T-helper 2 cell (primary cell): ENCODE measurements at places on chromosomes 2 and 18.
A peak's percentile ranks its signal among the peaks of the same experiment; 100 is the strongest.

- no peak for DNase-seq
Observed at GRCh38 chr18:42305869-42306593, 351.0 kb downstream of the PIK3C3 start.

GRCh38 chr2:143710196-143710595, 581.0 kb downstream of the ARHGAP15 start:
- DNase-seq = no peak

DNA sequence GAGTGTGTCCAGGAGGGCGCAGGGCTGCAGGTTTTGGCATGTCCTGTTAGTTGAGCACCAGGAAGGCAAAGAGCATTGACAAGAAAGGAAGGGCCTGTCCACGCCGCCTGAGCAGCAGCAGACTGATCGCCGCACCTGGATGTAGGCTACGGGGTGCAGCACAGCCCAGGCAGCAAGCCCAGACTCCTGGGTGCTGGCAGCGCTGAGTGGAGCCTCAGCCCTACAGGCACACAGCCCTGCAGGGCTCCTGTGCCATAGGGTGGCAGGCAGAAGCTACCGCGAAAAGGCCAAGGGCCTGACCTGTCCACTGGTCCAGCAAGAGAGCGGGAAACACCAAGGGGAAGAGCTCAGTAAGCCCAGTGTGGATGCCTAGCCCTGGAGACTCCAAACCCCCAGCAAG, 198.0 kb downstream of the HDAC4 start:
- DNase-seq = no peak

DNA sequence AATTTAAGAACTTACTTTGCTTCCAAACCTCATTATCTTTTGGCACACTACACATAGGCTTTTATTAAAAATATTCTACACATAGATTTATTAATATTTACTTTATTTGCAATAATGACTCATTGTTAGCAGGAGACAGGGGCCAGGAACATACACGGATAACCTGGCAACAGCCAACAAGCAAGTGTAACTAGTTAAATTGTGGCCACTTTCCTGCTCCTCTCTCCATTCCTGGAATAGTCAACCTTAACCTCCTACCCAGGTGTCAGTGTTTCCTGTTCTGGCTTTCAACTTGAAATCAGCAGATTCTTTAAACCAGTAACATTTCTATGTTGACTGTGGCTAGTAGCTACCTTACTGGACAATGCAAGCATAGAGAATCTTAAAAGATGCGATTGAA, 26.5 kb downstream of the ACVR1 start:
- no peak for DNase-seq

GRCh38 chr2:122737429-122738077, 982.1 kb downstream of the TSN start:
- DNase-seq = no peak

DNA sequence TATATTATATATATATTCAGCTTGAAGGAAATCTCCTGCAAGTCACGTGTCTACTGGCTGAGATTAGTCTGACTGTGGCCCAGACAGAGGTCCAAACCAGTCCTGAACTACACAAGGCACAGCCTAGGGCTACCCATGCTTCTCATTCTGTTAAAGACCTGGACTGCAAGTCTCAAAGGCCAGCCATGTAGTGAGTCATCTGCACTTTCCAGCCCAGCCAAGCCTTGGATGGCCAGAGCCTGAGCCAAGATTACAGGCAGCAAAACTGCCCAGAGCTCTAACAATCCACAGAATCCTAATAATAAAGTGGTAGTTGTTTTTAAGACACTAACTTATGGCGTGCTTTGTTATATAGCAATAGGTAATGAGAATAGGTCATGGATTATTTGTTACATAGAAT, 259.6 kb downstream of the SS18 start:
- no peak for DNase-seq

GRCh38 chr2:164703915-164704706, 82.8 kb upstream of the GRB14 start:
- DNase-seq = no peak

- DNase-seq = no peak
Observed at GRCh38 chr2:178008636-178009289, 63.8 kb downstream of the PDE11A start.

DNA sequence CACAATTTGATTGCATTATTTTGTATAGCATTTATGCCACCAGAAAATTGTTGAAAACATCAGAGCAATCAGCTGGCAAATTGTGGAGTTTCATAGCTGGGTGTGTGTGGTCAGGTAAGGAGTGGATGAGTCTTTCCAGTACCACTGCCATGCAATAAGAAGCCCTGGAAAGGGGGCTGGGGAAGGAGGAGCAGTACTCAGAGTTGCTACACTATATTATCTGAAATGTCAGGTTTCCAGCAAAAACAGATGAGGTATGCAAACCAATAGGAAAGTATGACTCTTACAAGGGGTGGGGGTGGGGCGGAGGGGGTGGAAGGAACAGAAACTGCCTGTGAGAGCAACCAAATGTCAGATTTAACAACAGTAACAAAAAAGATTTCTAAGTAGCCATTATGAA, 112.2 kb downstream of the SOS1 start:
- DNase-seq = no peak

GRCh38 chr2:236555481-236555880, 14.1 kb upstream of the ACKR3 start:
- no peak for DNase-seq

DNA sequence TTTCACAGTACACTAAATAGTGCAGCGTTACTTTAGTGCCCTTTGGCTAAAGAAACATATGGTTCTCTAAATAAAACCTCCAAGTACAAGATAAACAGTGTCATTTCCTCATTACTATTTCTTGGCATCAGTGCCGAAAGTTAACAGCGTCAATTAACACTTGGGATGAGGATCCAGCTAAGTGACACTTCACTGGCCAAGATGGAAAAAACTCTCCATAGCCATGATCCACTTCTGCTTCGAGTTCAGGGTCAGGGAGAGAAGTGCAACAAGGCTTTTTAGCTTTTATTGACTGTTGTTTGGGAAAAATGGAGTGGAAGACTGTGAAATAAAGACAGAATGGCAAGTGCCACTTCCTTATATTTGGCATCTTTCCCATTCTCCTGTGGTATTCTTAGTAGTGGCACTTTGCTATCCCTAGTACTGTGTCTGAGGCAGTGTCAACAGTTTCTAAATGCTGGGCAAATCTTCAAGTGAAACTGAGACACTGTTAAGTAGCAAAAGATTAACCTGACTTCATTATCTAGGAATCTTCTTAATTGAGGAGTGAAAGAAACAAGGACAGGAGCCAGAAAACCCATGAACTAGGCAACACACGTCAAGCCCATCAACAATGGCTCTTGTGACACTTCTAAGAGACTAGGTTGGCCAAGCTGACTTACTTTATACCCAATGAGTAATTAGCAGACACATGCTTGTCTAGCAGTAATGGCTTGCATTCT, 222.5 kb upstream of the SESTD1 start:
- no peak for DNase-seq

DNA sequence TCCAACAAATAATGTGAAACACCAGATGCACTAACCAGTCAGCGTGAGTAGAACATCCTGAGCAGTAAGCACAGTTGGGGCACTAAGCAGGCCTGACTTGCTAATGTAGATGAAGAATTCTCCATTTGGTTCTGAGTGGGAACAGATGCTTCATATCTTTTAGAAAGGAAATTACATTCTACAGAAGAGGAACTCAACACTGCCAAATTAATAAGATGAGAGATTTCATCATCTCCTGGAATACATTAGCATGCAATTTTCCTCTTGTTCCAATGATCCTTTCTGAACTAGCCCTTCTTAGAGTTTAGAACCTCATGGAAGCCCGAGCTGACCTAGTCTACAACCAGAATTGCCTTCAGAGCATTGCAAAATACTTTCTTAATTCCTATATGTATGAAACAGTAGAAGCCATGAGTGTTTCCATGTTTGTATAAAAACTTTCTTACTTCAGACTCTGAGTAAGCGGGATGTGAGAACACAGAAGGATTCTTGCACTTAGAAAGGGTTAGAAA, 34.8 kb downstream of the COL5A2 start:
- no peak for DNase-seq

DNA sequence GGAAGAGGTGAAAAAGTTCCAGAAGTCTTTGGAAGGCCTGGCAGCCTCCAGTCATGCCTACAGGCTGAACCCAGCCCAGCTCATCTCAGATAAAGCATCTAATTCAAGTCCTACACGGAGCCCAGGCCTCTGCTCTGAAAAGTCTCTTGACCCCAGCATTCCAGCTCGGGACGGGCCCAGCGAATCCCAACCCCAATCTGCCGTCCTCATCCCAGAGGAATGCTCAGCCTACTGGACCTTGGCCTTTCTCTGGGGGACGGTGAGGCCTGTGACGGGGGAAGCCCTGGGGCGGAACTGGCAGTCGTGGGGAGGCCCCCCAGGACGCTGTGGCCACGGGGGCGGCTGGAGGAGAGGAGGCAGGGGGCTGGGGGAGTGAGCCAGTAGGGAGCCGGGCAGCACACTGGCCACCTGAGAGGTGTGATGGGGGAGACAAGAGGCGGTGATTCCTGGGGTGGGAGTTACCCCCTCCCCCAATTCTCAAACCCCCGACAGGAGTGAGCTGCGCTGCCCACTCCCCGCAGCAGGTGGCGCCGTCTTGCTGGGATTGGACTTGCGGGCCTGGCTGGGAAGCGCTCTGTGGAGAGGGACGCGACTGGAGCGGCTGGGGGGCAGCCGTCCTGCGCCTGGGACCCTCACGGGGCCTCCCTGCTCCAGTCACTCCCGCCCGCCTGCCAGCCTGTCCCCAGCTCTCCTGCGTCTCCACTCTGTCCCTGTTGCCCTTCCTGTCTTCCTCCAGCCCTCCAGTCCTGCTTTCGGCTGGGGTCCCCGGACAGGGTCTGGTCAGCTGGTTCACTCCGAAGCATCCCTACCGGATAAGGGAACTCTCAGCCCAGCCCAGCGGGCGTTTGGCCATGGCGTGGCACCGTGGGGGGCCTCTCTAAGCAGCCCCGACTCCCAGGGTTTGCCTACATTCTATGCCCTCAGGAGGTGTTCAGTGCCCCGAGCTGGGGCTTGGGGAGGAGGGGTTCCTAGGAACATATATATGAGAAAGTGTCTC, 182.6 kb upstream of the HAAO start:
- DNase-seq = peak; percentile 33

DNA sequence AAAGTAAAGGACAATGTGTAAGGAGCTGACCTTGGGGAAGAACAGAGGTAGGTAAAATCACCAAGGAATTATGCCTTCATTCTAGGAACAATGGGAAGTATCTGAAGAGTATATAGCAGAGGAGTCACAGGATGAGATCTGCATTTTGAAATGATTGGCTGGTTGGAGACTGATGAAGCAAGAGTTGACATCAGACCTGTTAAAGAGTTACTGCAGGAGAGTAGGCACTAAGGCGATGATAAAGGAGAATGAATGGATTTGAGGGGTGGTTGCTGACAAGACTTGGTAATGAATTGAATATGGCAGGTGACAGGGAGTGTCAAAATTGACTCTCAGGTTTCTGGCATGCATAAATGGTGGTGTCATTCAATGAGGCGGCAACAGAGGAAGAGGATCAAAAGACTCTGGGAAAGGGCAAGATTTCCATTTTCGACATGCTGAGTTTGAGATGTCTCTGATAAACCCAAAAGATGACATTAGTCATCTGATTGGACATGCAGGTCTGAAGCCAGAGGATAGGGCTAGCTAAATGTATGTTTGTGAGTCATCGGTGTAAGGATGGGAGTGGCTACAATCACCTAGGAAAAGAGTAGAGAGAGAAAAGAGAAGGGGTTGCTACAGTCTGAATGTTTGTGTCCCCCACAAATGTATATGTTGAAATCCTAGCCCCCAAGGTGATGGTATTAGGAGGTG, 236.5 kb downstream of the DYM start:
- DNase-seq = no peak
